Stimulated activated CD4-positive, alpha-beta T cell treated with anti-CD3 and anti-CD28 coated beads, TNF-alpha, amount 100 ng/mL, for 48 hours (primary cell): ENCODE measurements at places on chromosomes 1 and 21.

GRCh38 chr1:62181532-62181931 is 13.1 kb upstream of the L1TD1 start:
- no peak for DNase-seq

DNA sequence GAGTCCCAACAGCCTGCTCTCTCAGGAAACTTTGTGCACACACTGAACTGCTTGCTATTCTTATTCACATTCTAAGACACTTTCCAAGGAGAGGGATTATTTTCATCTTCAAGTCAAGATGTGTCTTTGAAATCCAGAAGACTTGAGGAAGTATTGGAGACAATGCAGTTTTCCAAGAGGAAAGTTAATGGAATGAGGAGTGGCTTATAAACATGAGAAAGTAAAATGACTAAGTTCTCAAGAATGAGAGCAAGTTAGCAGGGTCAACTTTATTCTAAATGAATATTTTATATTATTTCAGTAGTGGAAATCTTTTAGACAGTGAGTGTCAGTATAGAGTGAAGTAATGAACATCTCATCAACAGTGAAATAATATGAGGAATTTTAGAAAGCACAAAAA is 1239.3 kb downstream of the MRPL39 start:
- DNase-seq: no peak

DNA sequence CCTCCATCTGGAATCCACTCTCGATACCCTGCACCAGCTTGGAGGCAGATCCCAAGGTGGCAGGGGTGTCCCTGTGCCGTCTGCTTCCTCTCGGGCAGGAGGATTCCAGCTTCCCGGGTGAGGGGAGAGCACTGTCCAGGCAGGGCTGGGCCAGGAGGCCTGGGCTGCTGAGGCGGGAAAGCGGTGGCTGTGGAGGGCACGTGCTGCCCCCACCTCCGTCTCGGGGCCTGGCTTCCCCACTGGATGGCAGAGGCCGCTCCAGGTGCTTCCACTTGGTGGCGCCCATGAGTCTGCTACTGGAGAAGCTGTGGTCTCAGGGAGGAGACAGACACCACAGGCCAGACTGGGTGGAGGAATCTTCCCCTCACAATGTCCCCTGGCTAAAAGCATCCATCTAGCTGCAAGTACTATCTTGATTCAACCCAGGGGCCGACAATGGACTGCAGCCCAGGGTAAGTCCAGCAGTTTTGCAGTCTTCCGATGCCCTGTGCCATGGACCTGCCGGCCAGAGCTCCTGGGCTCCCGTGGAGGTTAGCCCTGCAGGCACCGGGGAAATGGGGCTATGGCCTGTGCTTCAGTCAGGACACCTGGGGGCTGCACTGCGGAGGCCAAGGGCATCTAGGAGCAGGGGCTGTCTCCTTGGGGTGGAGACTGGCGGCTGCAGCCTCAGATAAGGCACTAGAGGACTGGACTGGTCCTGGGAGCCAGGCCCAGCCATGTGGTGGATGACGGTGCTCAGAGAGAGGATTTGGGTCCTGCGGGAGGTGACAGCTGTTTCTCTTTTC is 41.3 kb upstream of the EIF4G3 start:
- no peak for DNase-seq

- no peak for DNase-seq
Measured at GRCh38 chr1:150810958-150811659, 3.0 kb upstream of the CTSK start.

GRCh38 chr1:43435146-43436145 is 18.3 kb downstream of the HYI start:
- DNase-seq: no peak

- DNase-seq: no peak
Measured at GRCh38 chr1:245105815-245106410, 48.9 kb upstream of the KIF26B start.

GRCh38 chr21:20040768-20041167 is 957.4 kb upstream of the NCAM2 start:
- DNase-seq: no peak

DNA sequence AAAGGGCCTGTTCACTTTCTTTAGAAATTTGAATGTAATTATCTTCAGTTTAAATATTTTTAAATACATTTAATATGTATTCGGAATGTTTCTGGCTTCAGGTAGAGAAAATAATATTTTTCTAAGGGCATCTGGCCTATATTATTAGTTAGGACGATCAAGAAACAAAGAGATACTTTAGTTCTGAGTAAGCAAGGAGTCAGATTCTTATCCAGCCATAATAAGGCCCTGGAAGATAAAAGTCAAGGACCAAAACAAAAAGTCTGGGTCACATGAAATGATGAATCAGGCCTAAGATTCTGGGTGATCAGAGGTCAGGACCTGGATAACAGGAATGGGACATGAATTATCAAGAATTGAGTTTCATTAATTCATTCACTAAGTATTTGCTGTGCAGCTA is 6.3 kb downstream of the PHC2 start:
- no peak for DNase-seq

DNA sequence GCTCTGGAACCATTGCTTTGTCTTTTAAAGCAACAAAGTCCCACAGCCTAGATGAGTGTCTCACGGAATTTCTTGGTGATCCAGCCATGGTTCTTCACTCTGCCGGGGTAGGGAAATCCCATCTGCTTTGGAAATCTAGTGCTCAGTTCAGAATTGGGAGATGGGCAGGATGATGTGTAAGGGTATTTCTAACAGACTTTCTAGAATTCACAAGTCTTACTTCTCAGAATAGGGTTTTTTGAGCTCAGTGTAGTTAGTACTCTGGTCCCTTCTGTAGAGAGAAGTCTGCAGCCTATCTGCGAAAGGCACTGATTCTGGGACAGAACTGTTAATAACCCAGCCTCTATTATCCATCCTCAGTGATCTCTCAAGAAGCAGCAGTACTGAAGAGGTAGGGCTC is 25.3 kb downstream of the GABPA start:
- DNase-seq: no peak

DNA sequence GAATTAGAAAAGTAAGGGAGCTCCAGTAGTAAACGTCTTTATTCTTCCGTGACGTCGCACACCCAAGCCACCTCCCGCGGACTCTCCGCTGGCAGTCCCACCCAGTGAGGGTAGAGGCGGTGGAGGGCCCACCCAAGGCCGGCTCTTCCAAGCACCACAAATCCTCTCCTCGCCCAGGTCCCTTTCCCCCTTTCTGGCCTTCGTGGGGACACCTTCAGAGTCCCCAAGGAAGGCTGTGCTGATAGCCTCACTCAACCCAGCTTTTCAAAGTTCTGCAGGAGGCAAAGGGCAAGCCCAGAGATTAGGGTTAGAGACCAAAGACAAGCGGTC is 349 bp upstream of the GPN2 start:
- DNase-seq: no peak

DNA sequence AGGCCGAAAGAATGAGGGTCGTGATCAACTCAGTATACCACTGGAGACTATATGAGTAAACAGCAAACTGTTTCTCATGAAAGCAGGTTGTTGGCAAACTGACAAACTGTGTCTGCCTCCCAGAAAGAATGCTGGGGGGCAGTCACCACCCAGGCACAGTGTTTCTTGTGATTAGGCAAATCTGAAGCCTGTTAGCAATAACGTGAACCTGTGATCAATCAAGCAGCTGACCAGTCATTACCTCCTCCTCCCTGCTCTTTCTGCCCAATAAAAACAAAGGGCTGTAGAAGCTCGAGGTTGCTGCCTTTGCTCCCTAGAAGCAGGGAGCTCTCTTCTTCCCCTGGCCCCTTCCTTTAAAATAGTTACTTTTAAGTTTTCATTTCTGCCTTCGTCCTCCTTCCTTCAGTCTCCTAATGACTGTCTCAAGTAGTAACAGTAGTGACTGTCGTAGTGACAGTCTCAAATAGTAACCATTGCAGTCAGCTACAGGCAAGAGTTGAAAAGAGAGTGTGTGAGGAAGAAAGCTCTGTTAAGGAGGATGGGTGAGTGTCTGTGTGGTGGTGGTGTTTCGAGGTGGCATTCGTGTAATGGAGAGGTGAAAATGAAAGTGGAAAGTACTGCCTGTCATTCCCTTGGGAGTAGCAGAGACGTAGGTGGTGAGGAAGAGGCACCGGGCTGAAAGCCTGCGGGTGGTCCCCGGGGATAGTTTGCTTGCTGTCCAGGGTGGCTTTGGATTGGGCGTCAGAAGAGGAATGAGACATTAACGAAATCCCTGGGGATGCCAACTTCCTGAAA is 14.5 kb downstream of the HHAT start:
- DNase-seq: no peak

GRCh38 chr1:57204942-57205787 is 218.7 kb downstream of the DAB1 start:
- DNase-seq: no peak

GRCh38 chr1:85321237-85321964 is 45.0 kb upstream of the BCL10 start:
- no peak for DNase-seq

DNA sequence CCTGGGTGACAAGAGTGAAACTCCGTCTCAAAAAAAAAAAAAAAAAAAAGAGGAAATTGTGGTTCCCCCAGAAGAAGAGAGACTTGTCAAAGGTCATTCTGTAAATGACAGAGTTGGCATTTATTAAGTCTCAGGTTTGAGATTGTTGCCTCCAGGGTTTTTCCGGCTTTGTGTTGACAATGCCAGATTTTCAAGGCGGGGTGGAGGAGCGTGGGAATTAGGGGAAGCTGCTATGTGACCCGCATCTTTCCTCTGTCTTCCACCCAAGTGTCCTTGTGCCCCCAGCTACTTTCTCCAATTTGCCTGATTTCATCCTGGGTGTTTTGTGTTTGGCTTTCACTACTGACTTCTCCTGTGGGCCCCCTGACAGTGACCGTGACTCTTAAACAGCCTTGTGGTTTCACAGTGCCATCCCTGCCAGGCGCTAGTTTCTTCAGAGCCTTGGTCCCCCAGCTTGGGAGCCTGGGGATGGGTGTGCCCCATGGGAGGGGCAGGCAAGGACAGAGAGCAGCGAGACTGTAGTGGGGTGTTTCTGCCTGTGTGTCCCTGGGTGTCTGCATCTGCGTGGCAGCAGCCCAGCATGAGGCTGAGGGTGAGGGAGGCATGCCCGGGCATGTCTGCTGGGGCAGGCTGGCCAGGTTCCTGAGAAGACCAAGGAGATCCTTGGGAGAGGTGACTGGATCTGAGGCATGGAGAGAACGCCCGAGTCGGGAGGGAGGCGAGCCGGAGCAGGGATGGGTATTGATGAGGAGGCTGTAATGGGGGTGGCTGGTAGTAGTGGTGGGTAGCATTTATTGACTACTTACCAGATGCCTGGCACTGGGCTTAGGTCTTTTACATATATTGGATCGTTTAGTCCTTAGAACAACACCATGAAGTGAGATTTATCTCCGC is 46.3 kb downstream of the IER5 start:
- DNase-seq: no peak

- no peak for DNase-seq
Measured at GRCh38 chr1:211183747-211184313, 49.9 kb upstream of the KCNH1 start.

GRCh38 chr21:46295996-46296752 is 10.0 kb downstream of the YBEY start:
- peak; percentile 28 for DNase-seq

DNA sequence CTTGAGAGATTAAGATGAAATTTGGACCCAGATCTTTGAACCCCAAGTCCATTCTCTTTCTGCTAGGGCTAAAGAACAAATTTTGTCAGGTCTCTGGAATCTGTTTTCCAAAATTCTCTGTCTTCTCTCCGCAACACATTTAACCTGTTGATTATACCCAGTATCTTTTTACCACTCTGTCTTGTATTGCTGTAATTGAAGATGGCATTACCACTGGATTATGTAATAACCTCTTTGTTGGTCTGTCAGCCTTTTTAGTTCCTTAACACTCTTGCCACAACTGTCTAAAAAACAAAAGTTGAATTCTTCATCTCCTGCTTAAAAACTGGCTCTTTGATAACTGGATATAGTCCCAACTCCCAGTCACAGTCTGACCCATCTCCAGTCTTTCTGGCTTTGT is 3.0 kb downstream of the SRP9 start:
- DNase-seq: no peak

GRCh38 chr1:227621211-227621610 is 57.9 kb downstream of the ZNF678 start:
- DNase-seq: no peak

- no peak for DNase-seq
Measured at GRCh38 chr21:28675331-28676041, 317.2 kb downstream of the LTN1 start.

DNA sequence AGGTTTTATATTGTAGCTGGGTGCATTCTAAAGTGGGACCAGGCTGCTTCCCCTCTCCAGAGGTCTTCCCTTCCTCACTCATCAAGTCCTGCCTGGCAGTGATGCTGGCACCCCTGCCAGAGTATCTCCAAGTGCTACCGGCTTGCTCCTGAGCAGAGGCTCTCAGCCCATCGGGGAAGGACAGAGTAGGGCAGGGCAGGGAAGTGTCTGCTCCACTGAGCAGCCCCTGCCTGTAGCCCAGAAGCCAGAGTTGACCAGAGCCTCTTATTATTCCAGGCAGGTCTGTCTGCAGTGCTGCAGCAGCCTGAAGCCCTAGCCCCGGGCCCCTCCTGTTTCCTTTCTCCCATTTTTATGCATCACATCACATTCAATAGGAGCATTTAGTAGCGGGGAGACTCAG is 51.1 kb downstream of the ATP2B4 start:
- no peak for DNase-seq

- DNase-seq: no peak
Measured at GRCh38 chr21:31289702-31290101, 54.4 kb downstream of the TIAM1 start.

- no peak for DNase-seq
Measured at GRCh38 chr1:39754026-39754570, 15.4 kb downstream of the PPIE start.

GRCh38 chr1:151520359-151520758 is 9.2 kb downstream of the CGN start:
- no peak for DNase-seq

DNA sequence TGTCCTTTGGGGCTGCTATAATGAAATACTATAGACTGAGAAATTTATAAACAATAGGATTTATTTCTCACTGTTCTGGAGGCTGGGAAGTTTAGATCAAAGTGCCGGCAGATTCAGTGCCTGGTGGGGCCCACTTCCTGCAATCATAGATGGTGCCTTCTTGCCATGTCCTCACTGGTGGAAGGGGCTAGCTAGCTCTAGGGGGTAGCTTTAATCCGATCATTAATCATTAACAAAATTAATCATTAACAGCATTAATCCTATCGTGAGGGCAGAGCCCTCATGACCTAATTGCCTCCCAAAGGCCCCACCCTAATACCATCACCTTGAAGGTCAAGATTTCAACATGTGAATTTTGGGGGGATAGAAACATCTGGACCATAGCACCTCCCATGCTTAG is 124.3 kb downstream of the TRABD2B start:
- DNase-seq: no peak

- DNase-seq: no peak
Measured at GRCh38 chr1:11052839-11053757, 6.1 kb upstream of the MASP2 start.

GRCh38 chr1:78667939-78668338 is 18.3 kb downstream of the IFI44 start:
- no peak for DNase-seq

GRCh38 chr1:231817801-231818200 is 191.2 kb downstream of the DISC1 start:
- no peak for DNase-seq

DNA sequence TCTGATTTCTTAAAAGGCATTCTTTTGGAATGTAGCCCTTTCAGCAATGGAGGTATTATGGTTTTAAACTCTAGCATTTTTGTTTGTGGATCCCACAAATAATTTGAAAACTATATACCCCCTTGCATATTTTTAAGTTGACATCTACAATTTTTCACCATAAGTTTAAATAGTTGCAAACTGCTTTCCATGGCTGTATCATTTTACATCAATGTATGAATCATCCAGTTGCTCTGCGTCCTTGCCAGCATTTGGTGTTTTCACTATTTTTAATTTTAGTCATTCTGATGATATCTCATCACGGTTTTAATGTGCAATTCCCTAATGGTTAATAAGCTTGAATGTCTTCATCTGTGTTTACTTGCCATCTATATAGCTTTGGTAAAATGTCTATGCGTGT is 20.7 kb downstream of the DIPK1A start:
- no peak for DNase-seq
